ENCODE measurements at places on chromosomes 2 and 18. TPM values are rescaled to one million over a fixed set of nuclear protein-coding genes. Genes with fewer than 3 reads are reported as not detected.

DNA sequence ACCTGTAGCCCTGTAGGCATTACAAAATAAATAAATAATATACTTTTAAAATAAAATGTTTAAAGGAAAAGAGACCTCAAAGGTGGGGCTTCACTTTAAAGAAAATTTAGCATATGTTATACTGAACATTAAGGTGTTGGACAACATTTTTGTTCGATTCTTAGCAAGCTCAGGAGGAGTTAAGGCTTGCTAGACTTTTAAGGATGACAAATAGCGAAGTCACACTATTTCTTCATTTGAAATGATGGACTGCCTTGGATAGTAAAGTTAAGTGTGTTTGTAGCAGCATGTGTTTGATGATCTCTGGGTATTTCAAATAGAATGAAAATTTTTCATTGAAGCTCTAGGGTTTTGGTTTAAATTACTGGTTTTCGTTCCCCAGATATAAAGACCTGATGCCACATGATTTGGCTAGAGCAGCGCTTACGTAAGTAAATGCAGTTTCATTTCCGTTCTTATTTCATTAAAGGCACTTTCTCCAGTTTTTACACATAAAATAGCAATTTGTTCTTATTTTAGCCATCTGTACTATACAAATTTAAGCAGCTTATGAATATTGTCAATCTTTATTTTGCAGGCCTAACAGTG is 24.9 kb downstream of the HADHB start:
- DNase-seq = no peak

ARHGAP25 gene
- total RNA-seq = 4.2 TPM

GRCh38 chr2:47867205-47867604 is 39.1 kb downstream of the FBXO11 start:
- DNase-seq = peak; percentile 41

MAB21L4 gene
- total RNA-seq = 0.26 TPM

TMEM200C gene
- total RNA-seq = 0.78 TPM

Measured in body of pancreas (tissue), 4 donors.